ENCODE measurements at places on chromosomes 7 and 10. TPM values are rescaled to one million over a fixed set of nuclear protein-coding genes. Genes with fewer than 3 reads are reported as not detected.

Gene NPFFR1
- not detected for total RNA-seq

DNA sequence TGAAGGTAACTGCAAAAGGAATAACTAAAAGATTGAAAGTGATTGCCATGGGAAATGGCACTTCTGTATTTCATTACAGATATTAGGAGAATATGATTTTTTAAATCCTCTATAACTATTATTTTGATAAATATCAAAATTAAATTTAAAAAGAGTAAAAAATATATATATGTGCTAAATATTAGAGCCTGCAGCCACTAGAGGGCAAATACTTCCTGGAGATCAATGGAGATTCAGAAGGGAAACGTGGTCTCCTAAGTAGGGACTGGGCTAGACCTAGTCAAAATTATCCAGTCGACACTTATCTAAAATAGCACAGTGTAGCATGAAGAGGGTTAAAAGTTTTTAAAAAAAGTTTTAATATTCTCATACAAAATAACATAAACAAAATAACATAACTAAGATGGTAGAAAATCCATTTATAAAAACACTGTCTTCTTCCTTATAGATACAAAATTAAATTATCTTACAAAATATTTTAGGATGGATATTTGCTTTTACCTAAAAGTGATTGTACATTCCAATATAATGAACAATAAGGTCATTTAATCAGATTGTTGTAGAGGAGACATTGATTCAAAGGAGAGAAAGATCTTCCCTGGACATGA lies 434.3 kb downstream of the MDFIC start:
- DNase-seq = no peak

Gene AEBP1
- total RNA-seq = 93.1 TPM

DNA sequence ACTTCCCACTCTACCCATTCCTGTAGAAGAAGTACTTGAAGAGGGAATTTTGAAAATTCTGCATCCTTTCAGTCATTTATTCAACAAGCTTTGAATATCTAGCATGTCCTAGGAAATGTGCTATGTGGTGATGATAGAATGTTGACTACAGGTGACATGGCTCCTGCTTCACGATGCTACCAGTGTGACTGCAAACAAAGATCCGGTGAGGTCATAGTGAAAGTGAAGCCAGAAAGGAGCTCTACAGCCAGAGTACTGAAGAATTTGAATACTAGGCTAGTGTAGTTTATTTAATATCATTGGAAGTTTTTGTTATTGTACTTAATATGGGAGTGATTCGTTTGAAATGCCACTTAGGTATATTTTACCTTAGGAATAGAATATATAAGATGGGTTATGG lies 348.1 kb downstream of the TFEC start:
- DNase-seq = no peak

Gene LRIT1
- not detected for total RNA-seq

Gene CBLL1
- 24.1 TPM for total RNA-seq

Gene HDAC9
- total RNA-seq = 87.5 TPM

- no peak for DNase-seq
Measured at GRCh38 chr10:132332433-132332754, 401 bp downstream of the LRRC27 start.

DNA sequence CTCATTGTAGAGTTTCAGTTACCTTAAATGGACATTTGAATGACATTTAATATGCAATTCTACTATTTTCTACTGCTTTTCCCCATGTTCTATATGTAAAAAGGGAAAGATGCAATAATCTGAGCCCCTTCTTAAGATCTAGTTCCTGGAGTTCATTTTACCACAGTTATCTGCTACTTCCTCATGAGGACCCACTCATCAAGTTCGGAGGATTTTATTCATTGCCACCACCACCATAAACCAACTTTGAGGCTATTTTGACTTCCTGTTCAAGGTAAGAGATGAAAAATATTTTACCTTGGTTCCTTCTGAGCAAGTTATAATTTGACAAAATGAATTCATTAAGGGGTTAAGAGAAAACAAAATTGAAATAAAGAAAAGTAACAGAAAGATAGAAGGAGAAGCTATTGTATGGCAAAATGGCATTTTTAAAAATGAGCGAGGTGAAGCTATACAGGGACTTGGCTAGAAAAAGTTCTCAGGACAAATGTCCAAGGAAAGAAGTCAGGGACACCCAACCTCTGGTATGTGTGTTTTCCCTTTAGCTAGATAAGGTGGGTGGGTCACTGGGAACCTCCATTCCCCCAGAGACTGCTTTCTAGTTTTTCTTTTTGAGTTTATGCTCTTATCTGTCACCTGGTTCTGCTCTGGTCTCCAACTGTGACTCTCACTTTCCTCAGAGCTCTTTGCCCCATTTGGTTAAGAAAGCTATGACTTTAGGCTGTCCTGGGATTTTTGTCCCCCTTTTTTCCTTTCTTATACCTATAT lies 14.9 kb upstream of the FAM3C start:
- no peak for DNase-seq

GRCh38 chr7:141715794-141716689 lies 7.9 kb downstream of the WEE2 start:
- DNase-seq = no peak
